ENCODE measurements at places on chromosomes 12 and 14. TPM values are rescaled to one million over a fixed set of nuclear protein-coding genes. Genes with fewer than 3 reads are reported as not detected.

Gene BDKRB2
- total RNA-seq: 8.4 TPM

Gene TSPAN9
- total RNA-seq: 38.6 TPM

Gene SLC7A8
- total RNA-seq: 32.4 TPM

Gene RNASE7
- 83.3 TPM for total RNA-seq

Gene UNC79
- 0.06 TPM for total RNA-seq

Gene PUS1
- total RNA-seq: 36.4 TPM

Gene RASAL1
- total RNA-seq: 58.9 TPM

Gene MMP14
- total RNA-seq: 135 TPM

Gene KLRK1
- not detected for total RNA-seq

Gene GLIPR1L1
- total RNA-seq: not detected

Gene KLRB1
- total RNA-seq: 0.42 TPM

Gene PAPLN
- total RNA-seq: 36.4 TPM

Gene ADGRD1
- 8.5 TPM for total RNA-seq

Gene TSHR
- total RNA-seq: 0.99 TPM

Gene TAS2R9
- total RNA-seq: not detected

Gene ASB2
- 2.8 TPM for total RNA-seq

Gene CLEC7A
- total RNA-seq: 4.8 TPM

Gene RASSF3
- total RNA-seq: 6.6 TPM

Gene GNB3
- 0.52 TPM for total RNA-seq

Gene LDHB
- 30.3 TPM for total RNA-seq

Gene G2E3
- total RNA-seq: 12.4 TPM

Gene RILPL2
- total RNA-seq: 2.8 TPM
